ENCODE measurements at places on chromosomes 4 and X. TPM values are rescaled to one million over a fixed set of nuclear protein-coding genes. Genes with fewer than 3 reads are reported as not detected.

DOK7 gene
- not detected for total RNA-seq

RENBP gene
- 12.1 TPM for total RNA-seq

SOX3 gene
- not detected for total RNA-seq

FGF13 gene
- 5.7 TPM for total RNA-seq

NCAPG gene
- total RNA-seq = 0.42 TPM

TCEAL2 gene
- total RNA-seq = 2.9 TPM

BEX1 gene
- 1.7 TPM for total RNA-seq

KIAA1210 gene
- not detected for total RNA-seq

PTPN13 gene
- 88.3 TPM for total RNA-seq

HOPX gene
- total RNA-seq = 2.4 TPM

ZNF711 gene
- 1.4 TPM for total RNA-seq

RASGEF1B gene
- total RNA-seq = 14.4 TPM

PPARGC1A gene
- total RNA-seq = 5.9 TPM

ZBTB49 gene
- total RNA-seq = 10.9 TPM

- no peak for DNase-seq
- H3K27me3 ChIP-seq = no peaks in the 10 kb centered on the region
- no peaks in the 10 kb centered on the region for H3K36me3 ChIP-seq
- H3K4me3 ChIP-seq = no peak overlapping the region
- H3K27ac ChIP-seq = no peak overlapping the region
- H3K4me1 ChIP-seq = no peaks in the 10 kb centered on the region
Observed at GRCh38 chr4:13592220-13592619, 35.3 kb downstream of the BOD1L1 start.

DNA sequence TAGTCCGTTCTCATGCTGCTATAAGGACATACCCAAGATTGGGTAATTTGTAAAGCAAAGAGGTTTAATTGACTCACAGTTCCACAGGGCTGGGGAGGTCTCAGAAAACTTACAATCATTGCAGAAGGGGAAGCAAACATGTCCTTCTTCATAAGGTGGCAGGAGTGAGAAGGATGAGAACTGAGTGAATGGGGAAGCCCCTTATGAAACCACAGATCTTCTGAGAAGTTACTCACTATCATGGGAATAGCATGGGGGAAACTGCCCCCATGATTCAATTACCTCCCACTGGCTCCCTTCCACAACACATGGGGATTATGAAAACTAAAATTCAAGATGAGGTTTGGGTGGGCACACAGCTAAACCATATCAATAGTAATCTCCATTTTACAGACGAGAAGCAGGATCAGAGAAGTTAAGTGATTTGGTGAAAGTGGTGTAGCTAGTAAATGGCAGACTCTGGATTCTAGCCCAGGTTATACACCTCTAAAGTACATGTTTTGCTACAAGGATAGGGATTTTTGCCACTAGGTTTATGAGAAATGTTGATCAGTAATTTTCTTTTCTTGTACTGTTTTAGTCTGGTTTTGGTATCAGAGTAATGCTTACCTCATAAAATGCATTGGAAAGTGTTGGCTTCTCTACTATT is 47.3 kb upstream of the C1GALT1C1 start:
- H3K4me3 ChIP-seq = no peak overlapping the region
- no peak overlapping the region for H3K27ac ChIP-seq
- no peak for DNase-seq
- no peaks in the 10 kb centered on the region for H3K27me3 ChIP-seq
- no peaks in the 10 kb centered on the region for H3K36me3 ChIP-seq
- H3K4me1 ChIP-seq = peaks cover 6% of the 10 kb centered on the region

DNA sequence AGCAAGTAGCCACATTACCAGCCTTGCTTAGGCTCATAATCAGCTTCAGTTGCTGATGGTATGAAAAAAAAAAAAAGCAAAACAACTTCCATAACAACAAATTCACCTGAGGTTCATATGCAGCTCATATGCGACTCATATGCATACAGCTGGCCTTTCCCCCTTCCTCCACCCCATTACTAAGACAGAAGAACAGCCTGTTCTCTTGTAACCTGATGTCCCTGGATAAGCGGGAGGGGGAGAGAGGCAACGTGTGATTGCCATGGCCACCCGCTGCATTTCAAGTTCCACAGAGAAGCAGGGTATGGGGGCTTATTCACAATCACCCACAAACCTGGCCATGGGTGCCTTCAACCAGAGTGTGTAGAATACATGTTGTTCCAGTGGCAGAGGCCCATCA is 95.1 kb upstream of the DGKK start:
- H3K4me3 ChIP-seq = no peak overlapping the region
- no peak overlapping the region for H3K27ac ChIP-seq
- no peaks in the 10 kb centered on the region for H3K27me3 ChIP-seq
- H3K4me1 ChIP-seq = no peaks in the 10 kb centered on the region

GRCh38 chr4:37054531-37055077 is 189.9 kb upstream of the NWD2 start:
- H3K27me3 ChIP-seq = no peaks in the 10 kb centered on the region
- no peaks in the 10 kb centered on the region for H3K4me1 ChIP-seq
- H3K27ac ChIP-seq = no peak overlapping the region
- DNase-seq = no peak

- no peaks in the 10 kb centered on the region for H3K36me3 ChIP-seq
- H3K27ac ChIP-seq = no peak overlapping the region
- H3K4me1 ChIP-seq = no peaks in the 10 kb centered on the region
Observed at GRCh38 chrX:118062048-118062789, 54.4 kb downstream of the KLHL13 start.

- H3K27ac ChIP-seq = peak overlapping the region; percentile 89
- DNase-seq = no peak
- peaks cover 39% of the 10 kb centered on the region for H3K4me1 ChIP-seq
- peaks cover 6% of the 10 kb centered on the region for H3K27me3 ChIP-seq
- no peaks in the 10 kb centered on the region for H3K36me3 ChIP-seq
Observed at GRCh38 chrX:130109429-130110378, 593 bp downstream of the ELF4 start.

DNA sequence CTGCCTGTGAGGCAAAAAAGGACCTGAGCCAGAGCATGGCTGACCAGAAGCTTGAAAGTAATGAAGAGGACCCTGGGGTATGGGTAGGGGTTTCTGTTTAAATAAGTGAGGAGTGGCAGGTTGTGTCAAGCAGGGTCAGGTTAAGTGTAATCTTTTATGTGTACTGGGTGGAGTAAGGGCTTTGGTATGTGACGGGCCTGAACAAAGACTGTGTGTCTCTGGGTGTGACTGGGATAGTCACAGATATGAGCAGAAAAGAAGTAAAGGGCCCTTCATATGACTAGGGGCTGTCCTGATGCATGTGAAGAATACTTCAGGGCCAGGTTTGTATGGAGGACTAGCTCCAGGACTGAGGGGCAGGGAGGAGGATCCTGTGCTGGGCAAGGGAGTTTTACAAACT is 82.4 kb downstream of the ITIH6 start:
- no peak for DNase-seq
- H3K36me3 ChIP-seq = no peaks in the 10 kb centered on the region
- H3K27me3 ChIP-seq = no peaks in the 10 kb centered on the region
- H3K4me3 ChIP-seq = no peak overlapping the region

- peaks cover 6% of the 10 kb centered on the region for H3K4me1 ChIP-seq
- no peak for DNase-seq
- no peaks in the 10 kb centered on the region for H3K36me3 ChIP-seq
- no peak overlapping the region for H3K27ac ChIP-seq
- H3K4me3 ChIP-seq = no peak overlapping the region
- H3K27me3 ChIP-seq = no peaks in the 10 kb centered on the region
Observed at GRCh38 chr4:11418610-11419009, 10.1 kb downstream of the HS3ST1 start.

GRCh38 chr4:152356428-152357034 is 179.4 kb downstream of the FBXW7 start:
- no peaks in the 10 kb centered on the region for H3K36me3 ChIP-seq
- no peak overlapping the region for H3K27ac ChIP-seq
- peaks cover 41% of the 10 kb centered on the region for H3K4me1 ChIP-seq
- DNase-seq = no peak

GRCh38 chrX:7214251-7214650 is 66.3 kb upstream of the PUDP start:
- no peaks in the 10 kb centered on the region for H3K36me3 ChIP-seq
- H3K27me3 ChIP-seq = no peaks in the 10 kb centered on the region
- H3K4me1 ChIP-seq = no peaks in the 10 kb centered on the region
- no peak overlapping the region for H3K27ac ChIP-seq

DNA sequence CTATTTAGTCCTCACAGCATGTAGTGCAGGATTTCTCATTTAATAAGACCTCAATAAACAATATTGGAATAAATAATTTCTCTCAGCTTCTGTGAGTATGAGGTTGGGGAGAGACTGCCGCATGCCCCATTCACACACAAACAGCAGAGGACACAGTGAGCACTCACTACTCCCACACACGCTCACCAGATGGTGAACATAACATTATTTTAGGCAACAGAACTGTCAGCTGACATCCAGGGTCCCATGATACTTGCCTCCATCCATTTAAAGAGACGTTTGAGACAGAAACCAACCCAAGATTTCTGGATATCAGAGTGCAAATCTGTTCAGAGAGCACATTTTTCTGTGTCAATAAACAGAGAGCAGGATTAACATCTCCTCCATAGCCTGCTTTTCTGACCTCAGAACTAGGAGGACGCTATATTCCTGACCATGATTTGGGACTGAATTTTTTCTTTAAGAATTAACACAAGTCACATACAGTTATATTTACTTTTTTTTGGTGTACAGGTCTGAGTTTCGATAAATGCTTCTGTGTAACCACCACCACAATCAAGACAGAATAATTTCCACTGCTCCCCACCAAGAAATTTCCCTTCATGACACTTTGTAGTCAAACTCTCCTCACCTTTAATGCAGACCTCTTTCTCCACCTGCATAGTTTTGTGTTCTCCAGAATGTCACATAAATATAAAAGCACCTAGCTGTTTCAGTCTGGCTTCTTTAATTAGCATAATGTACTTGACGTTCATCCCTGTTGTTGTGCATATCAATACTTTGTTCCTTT is 16.7 kb downstream of the GPRIN3 start:
- H3K36me3 ChIP-seq = no peaks in the 10 kb centered on the region
- no peak overlapping the region for H3K4me3 ChIP-seq
- no peak for DNase-seq
- H3K27ac ChIP-seq = no peak overlapping the region
- no peaks in the 10 kb centered on the region for H3K4me1 ChIP-seq

- H3K4me1 ChIP-seq = no peaks in the 10 kb centered on the region
- H3K27ac ChIP-seq = peak overlapping the region; percentile 68
- H3K27me3 ChIP-seq = no peaks in the 10 kb centered on the region
Observed at GRCh38 chrX:1535241-1536041, 1.5 kb downstream of the P2RY8 start.

DNA sequence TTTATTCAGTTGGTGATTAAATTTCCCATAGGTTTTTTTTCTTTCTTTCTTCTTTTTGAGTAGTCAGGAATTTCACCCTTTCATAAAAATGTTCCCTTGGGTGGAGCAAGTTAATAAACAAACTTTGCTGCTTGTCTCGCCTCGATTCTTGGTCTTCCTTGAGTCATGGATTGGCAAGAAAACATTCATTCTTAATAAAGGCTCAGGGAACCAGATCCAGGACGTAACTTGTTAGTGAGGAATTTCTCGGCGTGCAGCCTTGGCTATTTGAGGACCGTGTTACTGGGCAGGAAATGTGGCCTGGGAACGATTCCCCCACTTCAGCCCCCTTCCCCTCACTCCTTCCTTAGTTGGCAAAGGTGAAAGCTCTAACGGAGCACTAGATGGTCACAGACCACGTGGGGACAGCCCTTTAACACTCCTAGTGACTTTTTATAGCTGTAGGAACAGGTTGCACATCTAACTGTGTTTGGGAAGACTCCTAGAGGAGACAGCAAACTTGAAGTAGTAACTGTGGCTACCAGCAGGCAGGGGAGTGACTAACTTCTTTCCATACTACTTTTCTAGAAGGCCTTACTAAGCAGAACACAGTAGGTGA is 106.8 kb downstream of the UCHL1 start:
- peaks cover 59% of the 10 kb centered on the region for H3K4me1 ChIP-seq
- H3K36me3 ChIP-seq = no peaks in the 10 kb centered on the region
- H3K27ac ChIP-seq = peak overlapping the region; percentile 13
- peaks cover 3% of the 10 kb centered on the region for H3K27me3 ChIP-seq

DNA sequence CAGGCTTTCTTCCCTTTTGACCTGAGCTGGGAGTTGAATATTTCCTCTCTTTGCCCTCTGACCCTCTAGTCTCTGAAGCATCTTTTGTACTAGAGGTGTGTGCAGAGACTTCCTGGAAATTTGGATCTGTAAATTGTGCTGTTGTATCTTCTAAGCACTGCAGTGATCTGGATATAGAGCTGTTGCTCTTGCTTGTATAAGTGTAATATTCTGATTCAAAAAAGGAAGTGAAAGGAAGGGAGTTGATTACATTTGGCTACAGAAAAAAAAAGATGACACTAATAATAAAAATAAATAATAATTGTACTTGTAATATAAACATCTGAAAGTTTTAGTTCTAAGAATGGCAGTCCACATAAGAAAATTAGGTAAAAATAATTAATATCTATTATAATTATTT is 33.0 kb downstream of the FRG1 start:
- H3K4me1 ChIP-seq = no peaks in the 10 kb centered on the region
- DNase-seq = no peak
- no peak overlapping the region for H3K4me3 ChIP-seq
- no peaks in the 10 kb centered on the region for H3K36me3 ChIP-seq
- no peak overlapping the region for H3K27ac ChIP-seq

DNA sequence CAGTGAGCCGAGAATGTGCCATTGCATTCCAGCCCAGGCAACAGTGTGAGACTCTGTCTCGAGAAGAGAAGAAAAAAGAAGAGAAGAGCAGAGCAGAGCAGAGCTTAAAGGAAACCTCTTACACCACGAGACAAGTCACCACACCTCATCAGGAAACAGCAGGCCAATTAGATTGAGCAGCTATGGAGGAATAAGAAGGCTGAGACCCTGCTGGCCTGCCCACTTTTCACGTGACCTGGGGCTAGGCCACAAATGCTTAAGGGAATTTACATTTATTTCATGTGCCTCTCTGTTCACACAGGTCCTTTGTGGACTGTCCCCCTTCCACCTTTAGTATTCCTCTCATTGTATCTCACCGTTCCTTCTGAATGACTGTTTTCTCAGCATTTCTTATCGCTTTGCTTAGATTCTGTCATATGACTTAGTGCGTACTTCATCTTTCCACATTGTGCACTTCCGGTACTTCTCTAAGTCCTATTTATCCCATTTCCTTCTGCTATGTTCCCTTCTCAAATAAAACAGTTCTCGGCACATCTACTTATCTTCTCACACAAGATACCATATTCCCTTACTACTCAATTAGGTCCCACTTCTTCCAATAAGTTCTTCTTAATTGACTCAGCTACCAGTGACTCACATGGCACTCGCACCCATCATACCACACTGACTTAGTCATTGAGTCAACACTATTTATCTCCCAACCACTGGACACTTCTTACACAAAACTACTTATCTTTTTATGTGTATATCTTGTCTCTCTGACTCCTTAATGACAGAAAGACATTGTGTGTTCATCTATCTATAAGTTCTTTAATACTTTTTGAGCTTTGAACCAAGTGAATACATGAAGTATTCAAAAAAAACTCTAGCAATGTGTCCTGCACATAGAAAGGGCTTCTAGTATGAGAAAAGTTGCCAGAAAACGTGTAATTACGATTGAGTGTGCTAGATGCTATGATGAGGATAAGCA is 11.0 kb downstream of the CUL4B start:
- H3K27ac ChIP-seq = no peak overlapping the region
- no peaks in the 10 kb centered on the region for H3K36me3 ChIP-seq
- H3K4me3 ChIP-seq = no peak overlapping the region
- H3K4me1 ChIP-seq = no peaks in the 10 kb centered on the region
- H3K27me3 ChIP-seq = no peaks in the 10 kb centered on the region
